Fibroblast of skin of right quadriceps (primary cell): ENCODE measurements at places on chromosomes 6 and 20.

DNA sequence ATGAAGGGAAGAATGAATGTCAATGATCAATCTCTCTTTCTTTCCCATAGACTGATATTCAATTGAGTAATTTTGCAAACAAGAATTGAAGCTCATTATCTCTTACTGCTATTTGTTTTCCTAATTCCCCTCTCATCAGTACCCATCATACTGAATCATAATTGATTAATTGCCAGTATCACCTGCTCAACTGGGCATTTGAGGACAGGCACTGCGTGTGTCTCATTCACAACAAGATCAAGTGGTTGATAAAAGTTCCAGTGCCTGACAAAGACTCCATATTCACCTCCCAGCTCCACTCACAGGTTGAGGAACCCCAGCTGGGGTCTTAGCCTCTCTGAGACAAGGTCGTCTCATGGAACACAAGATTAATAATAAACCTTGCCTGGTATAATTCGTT lies 67.7 kb downstream of the BCAS1 start:
- no peak for DNase-seq

DNA sequence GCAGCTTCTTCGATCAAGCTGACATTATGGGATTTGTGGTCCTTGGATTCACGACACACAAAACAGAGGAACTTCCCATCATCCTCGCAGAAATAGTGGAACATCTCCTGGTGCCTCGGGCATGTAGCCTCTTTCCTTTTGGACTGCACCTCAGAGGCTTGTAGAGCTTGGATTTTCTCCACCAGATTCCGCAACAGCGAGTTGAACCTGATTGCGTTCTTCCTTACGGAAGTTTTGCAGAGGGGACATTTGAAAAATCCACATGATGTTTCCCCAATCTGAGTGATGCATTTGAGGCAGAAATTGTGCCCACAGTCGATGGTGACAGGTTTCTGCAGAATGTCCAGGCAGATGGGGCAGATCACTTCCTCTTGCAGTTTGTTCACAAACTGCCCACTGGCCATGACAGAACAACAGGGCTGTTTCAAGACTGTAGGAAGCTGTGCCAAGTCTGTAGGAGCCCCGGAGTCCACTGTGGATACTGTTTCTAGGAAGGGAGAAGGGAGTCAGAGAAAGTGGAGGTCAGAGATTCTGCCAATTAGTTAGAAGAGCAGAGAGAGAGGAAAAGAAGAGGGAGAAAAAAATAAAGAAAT lies 392 bp downstream of the TRIM31 start:
- DNase-seq: no peak

GRCh38 chr6:136254851-136255466 lies 4.8 kb upstream of the MTFR2 start:
- no peak for DNase-seq

DNA sequence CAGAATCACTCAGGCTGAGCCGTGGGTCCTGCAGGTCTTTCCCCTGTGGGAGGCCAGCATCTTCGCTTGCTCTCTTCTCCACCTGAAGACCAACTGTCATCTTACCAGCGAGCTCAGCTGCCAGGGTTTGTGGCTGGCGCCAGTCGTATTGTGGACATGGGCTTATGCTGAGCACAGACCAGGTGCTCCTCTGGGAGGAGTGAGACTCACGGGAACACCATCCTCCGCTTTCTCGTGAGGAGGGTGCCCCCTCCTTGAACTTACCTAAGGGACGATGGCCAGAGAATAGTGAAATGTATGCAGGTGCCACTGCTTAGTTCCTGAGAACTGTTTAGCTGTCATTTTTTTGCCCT lies 17.1 kb downstream of the WRNIP1 start:
- DNase-seq: no peak

GRCh38 chr6:7062451-7063162 lies 45.2 kb upstream of the RREB1 start:
- DNase-seq: no peak

DNA sequence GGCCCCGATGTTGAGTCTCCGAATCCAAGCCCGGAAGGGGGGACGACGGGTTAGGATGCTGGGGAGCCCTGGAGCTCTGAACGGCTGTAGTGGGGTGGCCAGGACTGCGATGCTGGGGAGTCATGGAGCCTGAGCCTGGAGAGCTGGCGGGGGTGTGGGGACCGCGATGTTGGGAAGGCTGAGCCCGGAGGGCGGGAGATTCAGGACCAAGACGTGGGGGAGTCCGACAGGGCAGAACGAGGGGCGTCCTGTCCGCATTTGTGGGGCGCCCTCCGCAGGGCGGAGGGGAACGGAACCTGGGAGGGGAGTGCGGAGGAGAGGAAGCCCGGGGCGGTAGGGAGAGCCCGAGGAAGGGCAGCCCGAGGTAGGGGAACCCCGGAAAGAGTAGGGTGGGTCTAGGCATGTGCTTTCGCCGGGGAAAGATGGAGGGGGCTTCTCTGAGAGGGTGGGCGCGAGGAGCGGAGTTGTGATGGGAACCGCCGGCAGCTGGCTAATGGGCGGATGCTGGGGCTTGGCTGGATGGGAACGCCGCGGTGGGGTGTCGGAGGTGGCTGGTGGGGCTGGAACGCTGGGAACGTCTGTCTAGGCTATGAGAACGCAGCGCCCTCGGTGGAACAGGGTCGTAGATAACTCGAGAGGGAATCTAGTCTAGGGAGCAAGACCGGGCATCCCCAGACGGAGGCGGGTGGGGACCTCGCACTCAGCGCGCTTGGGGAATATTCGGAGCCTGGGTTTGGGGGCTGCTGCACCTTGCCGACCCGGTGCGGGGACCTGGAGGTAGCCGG lies 684 bp downstream of the PAQR8 start:
- DNase-seq: peak; percentile 10

DNA sequence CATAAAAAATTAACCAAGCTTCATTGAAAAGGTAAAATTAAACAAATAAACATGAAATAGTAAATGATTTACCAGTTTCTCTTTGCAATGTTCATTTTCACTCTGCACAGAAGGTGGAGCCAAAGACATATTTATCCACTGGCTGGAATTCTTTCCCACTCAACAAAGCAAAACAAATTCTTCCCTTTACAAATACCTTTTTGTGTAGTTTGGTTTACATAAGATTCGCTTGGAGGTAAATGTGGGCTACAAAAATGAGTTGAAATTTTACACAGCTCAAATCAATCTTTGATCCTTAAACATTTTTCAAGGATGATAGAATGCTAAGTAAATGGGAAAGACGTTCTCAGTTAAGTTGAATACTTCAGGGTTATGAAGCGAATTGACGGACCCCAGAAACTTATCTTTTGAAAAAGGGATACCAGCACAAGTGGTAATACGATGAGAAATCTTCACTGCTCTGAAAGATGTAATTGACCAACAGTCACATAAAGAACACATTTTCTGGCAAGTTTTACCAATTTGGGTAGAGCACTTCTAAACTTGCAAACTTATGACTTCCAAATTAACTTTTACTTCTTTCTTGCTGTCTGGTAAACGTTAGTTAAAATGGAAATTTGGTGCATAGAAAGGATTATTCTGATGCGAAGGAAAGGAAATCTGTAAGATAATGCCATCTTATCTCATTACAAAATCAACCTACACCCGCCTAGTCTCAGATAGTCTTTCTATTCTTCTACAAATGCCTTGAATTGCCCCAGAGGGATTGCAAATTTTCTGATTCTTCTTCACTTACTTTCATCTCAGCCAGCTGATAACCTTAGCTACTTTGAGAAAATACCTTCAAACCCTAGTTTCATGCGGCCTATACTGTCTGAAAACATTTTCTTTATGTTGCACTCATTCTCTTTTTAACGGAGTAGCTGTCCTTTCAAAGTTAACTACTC lies 4.7 kb upstream of the GJA1 start:
- DNase-seq: peak; percentile 49

DNA sequence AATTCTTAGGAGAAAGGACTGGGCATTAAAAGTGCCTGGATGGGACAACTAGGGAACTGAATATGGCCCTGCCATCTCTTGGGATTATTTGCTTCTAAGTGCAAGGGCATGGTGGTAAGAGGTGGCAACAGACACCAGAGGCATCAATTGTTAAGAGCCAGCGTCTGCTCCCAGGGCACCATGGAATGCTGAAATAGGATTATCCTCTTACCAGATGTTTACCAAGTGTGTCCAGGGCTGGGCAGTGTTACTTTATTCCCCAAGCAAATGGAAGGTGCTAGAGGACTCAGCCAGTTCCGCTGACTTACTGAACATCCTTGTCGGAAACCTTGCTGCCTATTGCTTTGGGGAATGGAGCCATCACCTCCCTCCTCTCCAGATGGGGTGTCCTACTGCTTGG lies 273.6 kb upstream of the SUPT3H start:
- DNase-seq: no peak

DNA sequence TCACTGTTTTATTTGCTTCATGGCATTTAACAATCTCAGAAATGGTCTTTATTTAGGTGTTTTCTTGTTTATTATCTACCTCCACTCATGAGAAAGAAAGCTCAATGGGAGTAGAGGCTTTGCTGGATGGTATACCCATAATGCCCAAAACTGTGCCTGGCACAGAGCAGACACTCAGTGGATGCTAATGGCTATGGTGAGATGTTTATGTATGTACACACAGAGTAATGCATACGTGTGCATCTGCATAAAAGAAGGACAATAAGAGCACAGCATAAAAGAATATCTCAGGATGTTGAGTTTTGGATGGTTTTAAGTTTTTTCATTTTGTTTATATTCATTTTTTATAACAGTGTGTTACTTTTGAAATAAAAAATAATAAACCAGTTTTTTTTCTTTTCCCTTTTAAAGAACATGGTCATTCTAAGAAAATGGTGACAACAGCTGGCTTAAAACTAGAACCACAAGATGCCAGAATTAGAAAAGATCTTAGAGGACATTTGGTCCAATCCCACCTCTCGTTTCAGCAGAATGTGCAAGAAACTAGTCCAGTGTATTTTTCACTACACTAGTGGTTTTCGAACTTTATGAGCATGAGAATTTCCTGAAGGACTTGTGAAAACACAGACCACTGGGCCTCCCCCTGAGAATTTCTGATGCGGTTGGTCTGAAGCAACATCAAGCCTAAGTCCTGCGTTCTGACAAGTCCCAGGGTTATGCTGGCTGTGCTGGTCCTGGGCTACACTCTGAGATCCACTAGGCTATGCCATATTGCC lies 131.9 kb downstream of the FYN start:
- DNase-seq: no peak

DNA sequence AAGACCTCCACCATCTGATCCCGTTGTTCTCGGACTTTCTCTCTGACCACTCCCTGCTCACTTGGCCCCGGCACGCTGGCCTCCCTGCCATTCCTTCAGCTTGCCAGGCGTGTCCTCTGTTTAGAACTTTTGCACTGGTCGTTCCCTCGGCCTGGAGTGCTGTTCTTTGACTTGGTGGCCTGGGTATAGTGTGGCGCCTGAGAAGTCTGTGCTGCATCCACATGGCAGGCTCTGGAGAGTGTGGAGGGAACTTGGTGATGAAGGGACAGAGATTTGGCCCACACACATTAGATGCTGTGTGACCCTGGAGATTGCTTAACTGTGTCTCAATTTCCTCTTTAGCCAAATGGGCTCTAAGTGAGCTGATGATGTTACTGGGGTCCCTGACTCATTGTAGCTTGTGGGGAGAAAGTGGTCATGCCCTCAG lies 13.0 kb upstream of the TGM2 start:
- DNase-seq: no peak

- DNase-seq: no peak
Measured at GRCh38 chr20:24425523-24426135, 43.8 kb upstream of the SYNDIG1 start.

- DNase-seq: no peak
Measured at GRCh38 chr6:136751991-136752390, 40.3 kb downstream of the MAP3K5 start.

DNA sequence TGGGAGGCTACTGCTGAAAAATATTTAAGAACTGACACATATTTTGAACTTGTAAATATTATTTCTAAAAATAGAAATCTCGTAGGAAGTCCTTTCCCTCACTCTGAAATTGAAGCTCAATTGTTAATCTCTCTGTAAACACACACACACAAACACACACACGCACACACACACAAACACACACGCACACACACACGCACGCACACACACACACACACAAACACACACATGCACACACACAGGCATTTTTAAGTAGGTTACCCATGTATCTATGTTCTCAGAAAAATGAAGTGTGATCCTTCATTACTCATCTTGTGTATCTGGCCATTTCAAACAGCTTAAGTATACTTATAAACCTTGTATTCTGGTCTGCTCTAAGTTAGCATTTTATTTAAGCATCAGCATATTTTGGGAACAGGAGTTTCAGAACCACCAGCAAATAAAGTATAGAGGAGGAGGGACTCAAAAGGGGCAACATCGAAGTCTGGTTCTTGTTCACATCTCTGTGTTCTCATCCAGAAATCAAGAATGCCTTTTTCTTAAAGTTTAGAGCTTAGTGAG lies 11.6 kb downstream of the CCN6 start:
- DNase-seq: no peak

GRCh38 chr6:160054913-160055312 lies 66.7 kb upstream of the SLC22A1 start:
- DNase-seq: no peak

- peak; percentile 7 for DNase-seq
Measured at GRCh38 chr6:72250664-72251063, 364.3 kb downstream of the RIMS1 start.

GRCh38 chr6:156729248-156729647 lies 47.9 kb upstream of the ARID1B start:
- DNase-seq: peak; percentile 71

GRCh38 chr6:169868458-169868857 lies 117.0 kb downstream of the ERMARD start:
- no peak for DNase-seq

GRCh38 chr6:28789553-28790083 lies 134.2 kb downstream of the TRIM27 start:
- DNase-seq: peak; percentile 72

- no peak for DNase-seq
Measured at GRCh38 chr6:54307439-54307910, 766 bp upstream of the TINAG start.

DNA sequence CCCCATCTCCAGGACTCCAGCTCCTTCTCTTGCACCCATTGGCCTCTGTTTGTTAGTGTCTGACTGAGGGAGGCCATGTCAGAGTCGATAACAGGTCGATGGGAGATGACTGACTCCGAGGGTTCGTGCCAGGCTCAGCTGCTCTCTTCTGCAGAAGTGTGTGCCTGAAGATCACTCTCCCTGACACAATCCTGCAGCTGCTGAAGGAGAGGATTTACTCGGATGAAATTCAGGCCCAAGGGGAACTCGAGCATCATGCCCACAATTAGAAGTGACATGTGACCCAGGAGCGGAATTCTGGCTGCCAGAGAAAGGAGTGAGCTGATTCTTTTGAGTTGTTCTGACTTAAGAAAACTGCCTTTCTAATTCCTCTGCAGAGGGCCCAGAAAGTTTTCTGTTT lies 318.2 kb downstream of the MAFB start:
- DNase-seq: no peak

DNA sequence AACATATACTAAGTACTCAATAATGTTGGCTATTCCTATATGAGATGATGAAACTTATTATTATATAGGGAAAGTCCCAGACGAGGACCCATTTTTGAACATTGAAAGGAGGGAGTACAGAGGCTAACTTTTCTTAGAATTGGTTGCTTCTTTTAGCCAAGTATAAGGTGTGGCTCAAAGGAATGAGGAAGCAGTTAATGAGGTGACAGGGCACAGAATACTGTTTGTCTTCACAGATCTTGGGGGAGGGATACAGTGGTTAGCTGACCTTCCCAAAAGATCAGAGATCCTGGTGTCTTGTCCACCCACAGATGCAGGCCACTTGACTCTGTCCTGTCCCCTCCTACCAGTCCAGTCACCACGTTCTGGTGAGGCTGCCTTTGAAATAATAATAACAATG lies 67.8 kb upstream of the EPB41L1 start:
- DNase-seq: no peak

GRCh38 chr6:138538390-138539031 lies 39.2 kb upstream of the NHSL1 start:
- peak; percentile 47 for DNase-seq
